ENCODE measurements at places on chromosomes 12 and 14.

DNA sequence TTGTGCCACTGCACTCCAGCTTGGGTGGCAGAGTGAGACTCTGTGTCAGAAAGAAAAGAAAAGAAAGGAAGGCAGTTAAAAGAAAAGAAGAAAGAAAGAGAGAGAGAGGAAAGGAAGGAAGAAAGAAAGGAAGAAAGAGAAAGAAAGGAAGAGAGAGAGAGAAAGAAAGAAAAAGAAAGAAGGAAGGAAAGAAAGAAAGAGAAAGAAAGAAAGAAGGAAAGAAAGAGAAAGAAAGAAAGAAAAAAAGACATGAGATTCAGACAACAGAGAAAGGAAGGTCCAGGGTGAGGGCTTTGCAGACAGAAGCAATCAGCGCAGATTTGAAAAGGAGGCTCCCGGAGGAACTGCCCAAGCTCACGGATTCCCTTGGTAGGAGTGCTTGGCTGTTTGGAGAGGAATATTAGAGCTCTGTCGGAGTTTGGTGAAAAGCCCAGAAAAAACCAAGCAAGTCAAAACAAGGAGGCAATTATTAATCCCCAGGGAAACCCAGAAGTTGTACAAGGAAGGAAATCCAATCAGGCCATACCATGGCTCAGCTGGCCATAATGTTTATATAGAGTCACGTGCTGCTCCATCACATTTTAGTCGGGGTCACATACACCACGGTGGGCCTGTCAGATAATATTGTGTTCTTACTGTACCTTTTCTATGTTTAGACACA lies 11.6 kb upstream of the CCDC85C start:
- peak; percentile 46 for DNase-seq

GRCh38 chr12:102465762-102466560 lies 14.4 kb downstream of the IGF1 start:
- DNase-seq: no peak

GRCh38 chr14:93683226-93683625 lies 105.1 kb downstream of the PRIMA1 start:
- DNase-seq: peak; percentile 0

DNA sequence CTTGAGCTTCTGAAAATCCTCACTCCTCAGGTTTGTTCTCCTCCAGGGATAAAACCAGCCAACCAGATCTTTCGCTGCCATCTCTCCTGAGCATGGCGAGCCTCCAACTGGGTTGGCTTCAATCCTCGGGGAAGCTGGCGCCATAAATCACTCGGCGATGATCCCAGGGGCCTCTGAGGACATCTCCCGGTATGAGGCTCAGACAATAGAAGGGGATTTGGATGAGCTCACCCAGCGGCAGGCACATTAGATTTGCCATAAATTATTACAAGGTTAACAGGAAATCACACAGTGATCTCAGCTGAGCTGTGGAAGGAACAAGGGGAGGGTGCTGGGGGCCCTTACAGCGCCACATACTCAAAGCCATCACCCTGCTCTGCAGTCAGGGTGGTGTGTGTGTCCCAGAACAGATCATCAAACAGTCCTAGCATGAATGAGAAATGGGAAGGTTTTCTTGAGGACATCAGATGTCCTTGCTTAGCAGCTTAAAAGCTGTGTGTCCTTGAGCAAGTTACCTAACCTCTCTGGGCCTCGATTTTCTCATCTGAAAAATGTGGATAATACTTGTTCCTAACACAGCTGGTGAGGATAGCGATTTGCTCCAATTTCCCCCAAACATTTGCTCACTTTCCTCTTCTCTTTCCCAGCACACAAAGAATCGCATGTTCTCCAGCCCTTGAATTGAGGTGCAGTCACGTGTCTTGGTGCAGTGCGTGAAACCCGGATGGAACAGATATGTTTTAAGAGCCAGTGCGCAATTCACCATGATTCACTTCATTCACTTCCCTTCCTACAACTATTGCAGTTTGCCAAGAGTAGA lies 142.8 kb downstream of the SCARB1 start:
- peak; percentile 83 for DNase-seq

All from cardiac fibroblast (primary cell).